ENCODE measurements at places on chromosomes 5 and 9.

- DNase-seq: no peak
Observed at GRCh38 chr9:89360465-89360864, 42.2 kb downstream of the SECISBP2 start.

DNA sequence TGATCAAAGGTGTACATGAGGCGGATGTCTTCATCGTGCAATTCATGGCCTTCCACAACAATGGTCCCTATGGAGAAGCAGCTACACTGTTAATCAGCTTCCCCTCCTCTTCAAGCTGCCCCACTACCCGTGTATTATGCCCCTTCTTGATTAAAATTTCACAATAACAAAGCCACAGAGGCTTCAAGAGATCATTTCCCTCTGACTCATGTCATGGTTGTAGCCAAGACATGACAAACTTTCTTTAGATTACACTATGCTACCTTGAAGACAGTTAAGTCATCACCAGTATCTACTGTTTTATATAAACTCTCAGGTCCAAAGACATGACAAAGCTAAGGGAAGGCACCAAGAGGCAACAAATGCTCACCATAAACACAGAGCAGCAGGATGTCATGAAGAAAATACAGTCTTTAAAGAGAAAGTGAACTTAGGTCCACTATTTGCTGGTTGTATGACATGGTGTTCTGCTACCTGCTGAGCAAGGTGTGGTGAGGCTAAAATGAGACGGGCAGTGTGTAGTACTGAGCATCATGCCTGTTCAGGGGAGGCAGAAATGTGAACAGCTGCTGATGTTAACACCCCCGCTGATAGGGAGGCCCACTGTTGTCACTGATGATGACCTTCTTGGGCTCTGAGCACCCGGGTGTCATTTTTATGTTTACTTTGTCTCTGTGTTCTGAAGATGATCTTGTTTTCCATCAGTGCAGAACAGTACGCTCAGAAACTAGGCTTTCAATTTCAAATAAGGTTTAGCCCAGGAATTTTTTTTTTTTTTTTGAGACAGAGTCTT lies 48.3 kb downstream of the IARS1 start:
- no peak for DNase-seq

DNA sequence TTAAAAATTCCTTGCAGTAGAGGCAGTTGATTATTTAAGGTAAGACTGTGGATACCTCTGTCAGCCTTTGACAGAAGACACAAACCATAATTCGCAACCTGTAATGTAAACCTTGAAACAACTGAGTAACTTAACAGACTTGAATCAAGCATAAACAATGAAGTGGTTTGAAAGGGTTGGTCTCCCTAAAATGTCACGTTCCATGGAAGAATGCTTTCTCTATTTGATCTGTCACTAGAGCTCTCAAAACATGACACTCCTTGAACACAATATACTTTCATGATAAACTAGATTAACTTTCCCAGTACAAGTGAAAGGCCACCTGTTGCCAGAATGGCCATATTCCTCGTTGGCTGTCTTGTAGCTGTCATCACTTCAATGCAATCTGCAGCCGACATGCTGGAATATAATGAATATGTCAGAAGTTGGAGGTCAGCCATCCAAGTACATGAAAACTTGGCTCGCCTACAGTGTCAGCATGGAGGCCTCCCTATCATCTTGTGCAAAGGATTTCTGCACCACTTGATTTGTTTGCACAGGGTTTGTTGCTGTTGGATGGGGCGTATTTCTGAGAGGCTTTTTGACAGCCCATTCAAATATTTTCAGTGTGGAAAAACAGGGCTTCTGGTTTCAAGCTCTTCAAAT lies 228.0 kb downstream of the TLE4 start:
- no peak for DNase-seq

GRCh38 chr5:158175934-158176481 lies 317.1 kb upstream of the CLINT1 start:
- DNase-seq: no peak

GRCh38 chr5:126178521-126178920 lies 244.7 kb upstream of the GRAMD2B start:
- no peak for DNase-seq

DNA sequence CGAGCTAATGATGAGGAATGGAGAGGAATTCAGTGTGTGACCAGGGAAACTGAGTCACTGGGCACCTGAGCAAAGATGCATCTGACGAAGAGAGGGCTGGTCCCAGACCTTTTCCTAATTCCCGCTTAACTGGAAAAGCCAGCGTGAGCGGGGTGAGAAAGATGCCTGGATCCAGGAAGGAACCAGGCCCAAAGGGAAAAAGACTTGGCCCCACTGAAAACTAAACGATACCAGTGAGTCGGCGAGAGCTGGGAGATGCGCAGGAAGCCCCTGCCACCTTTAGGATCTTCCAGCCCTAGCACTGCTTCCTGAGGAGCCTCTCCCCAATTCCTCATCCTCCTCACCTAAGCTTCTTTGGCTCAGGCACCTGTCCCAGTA lies 499 bp upstream of the FCHSD1 start:
- no peak for DNase-seq

DNA sequence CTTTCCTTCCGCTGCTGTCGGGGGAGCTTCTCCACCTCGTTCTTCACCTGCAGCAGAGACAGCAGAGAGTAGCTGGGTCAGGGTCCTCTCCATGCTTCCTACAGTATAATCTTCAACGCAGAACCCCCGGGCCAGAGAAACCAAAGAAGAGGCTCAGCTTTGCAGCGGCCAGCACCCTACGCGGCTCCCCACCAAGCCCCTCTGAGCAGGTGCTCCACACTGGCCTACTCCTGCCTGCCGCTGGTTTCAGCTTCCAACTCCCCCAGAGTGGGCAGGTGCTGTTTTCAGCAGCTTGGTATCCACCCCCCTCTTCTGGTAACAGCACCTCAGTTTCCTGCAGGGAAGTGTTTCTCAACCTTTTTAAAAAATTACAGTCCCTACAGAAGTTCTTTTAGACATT lies 58.3 kb upstream of the FBXW11 start:
- DNase-seq: no peak

- no peak for DNase-seq
Observed at GRCh38 chr5:10902145-10902544, 141.1 kb upstream of the DAP start.

GRCh38 chr9:89815061-89815902 lies 210.5 kb downstream of the GADD45G start:
- no peak for DNase-seq

- no peak for DNase-seq
Observed at GRCh38 chr5:113598926-113599325, 85.4 kb downstream of the YTHDC2 start.

DNA sequence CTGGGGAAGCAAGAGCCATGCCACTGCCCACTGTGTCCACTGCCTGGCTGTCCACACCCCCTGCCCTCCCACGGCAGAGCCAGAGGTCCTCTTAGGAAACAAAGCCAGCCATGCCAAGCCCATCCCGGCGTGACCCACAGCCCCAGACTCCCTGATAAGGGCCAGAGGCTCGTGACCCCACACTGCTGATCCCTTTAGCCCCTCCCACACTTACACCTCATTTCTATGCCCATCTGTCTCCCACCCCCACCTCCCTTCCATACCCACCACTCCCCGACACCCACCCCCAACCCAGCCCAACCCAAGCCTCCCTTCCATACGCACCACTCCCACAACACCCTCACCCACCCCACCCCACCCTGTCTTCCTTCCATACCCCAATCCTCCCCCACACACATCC lies 17.3 kb downstream of the PTGES start:
- DNase-seq: no peak

- no peak for DNase-seq
Observed at GRCh38 chr5:80474929-80475328, 13.0 kb upstream of the FAM151B start.

- DNase-seq: no peak
Observed at GRCh38 chr5:39176759-39177630, 42.4 kb downstream of the FYB1 start.

GRCh38 chr5:142316051-142316450 lies 8.8 kb downstream of the SPRY4 start:
- DNase-seq: no peak

DNA sequence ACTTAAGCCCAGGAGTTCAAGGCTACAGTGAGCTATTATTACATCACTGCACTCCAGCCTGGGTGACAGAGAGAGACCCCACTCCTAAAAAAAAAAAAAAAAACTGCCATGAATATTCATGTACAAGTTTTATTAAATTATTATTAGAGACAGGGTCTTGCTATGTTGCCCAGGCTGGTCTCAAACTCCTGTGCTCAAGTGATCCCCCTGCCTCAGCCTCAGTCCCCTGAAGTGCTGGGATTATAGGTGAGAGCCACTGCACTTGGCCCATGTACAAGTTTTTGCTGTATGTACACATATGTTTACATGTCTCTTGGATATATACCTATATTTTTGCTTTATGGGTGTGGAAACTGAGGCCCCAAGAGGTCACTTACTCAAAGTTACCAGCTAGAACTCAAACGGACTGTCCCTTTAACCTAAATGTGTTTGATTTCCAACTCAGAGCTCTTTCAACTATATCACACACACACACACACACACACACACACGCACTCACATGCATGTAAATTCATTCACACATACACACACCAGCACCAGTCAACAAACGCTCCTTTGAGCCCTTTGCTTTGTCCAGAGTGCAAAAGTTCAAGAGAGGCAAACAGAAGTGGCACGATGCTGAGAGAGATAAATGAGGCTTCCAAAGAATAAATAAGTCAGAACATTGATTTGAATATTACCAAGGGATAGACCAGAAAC lies 42.3 kb upstream of the STRBP start:
- DNase-seq: no peak

GRCh38 chr9:4905135-4905490 lies 80.0 kb upstream of the JAK2 start:
- DNase-seq: no peak

DNA sequence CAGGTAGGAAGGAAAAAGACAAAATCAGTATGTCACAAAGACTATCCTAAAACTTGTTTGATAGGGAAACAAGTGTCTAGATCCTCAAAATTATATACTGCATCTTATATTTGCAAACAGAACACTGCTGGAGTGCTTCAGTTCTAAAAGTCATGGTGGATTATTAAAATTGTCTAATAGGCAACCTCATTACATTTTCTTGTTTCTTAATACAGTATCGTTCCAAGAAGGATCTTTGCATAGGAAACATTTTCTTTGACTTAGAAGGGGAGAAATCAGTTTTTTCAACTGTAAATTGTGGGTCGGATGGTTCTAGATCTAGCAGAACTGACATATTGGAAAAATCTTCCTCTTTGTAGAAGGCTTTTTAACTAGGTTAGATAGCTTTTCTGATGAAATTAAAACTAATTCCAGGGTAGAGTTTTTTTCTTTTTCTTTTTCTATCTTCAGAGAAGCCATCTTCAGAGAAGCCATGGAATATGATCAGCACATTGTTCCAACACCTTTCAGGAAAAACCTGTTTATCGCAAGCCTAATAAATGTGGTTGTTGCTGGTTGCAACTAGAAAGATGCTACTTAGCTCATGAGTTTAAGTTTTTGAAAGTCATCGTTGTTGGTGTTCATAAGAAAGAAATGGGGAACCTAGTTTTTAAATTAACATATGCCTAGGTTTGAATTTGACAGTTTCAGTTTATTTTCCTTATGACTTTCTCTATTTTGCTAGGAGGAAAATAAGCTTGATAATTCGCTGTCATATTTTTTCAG lies 7.4 kb downstream of the CPEB4 start:
- no peak for DNase-seq

DNA sequence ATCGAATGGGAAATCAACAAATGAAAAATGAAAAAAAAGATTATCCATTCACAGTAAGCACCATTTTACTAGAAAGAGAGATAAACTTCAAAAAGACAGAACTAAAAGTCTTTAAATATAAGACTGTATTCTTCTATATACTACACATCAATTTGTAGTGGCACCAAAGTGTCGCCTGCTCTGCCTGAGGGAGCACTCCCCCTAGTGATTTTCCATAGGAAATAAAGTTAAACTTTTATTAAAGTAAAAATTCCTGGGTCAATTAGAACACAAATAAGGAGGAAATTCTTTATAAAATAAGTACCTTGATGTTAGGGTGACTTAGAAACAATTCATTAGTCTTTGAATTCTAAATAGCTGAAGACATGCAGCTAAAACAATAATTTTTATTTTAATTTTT lies 9.7 kb downstream of the RAD1 start:
- no peak for DNase-seq

GRCh38 chr5:35430381-35431162 lies 187.1 kb upstream of the SPEF2 start:
- DNase-seq: no peak

GRCh38 chr5:78587081-78587774 lies 61.3 kb downstream of the LHFPL2 start:
- no peak for DNase-seq

GRCh38 chr5:78547183-78547582 lies 101.4 kb downstream of the LHFPL2 start:
- no peak for DNase-seq

DNA sequence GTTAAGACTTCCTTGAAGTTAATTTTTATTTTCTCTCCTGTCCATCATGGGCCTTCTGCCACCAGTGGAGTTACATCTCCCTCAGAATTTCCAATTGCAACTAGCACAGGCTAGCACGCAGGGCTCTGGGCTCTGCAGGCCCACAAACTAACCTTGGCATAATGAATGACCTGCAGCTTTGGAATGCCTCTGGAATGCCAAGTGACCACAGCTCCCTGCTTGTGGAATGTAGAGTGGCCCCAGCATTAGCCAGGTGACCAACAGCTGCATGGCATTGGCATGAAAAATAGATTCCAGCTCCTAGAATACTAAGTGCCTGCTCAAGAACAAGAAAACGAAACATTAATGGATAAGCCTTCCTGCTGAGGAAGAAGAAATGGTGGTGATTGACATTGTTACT lies 726.1 kb downstream of the BRINP1 start:
- DNase-seq: no peak

- DNase-seq: no peak
Observed at GRCh38 chr5:9947225-9947714, 302.4 kb downstream of the ATPSCKMT start.

Data from activated CD8-positive, alpha-beta memory T cell treated with anti-CD3 and anti-CD28 coated beads for 48 hours (primary cell).